ENCODE measurements at places on chromosomes 1 and 21.

DNA sequence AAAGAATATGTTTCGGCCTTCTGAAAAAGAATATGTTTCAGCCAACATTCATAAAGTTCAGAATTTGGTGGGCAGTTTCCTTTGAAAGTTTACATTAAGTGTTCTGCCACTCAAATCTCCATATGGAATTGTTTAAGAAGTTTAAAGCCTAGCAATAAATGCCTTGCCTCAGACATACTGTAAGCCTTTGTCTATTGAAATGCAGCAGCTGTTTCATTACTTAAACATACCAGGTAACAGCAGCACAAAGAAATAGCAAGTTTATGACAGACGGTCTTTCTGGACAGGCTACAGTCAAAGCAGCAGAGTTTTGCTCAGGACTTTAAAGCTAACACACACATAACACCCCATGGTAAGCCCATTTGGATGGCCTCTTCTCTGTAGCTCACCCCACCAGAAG lies 38.5 kb upstream of the C1orf105 start:
- no peak for DNase-seq

DNA sequence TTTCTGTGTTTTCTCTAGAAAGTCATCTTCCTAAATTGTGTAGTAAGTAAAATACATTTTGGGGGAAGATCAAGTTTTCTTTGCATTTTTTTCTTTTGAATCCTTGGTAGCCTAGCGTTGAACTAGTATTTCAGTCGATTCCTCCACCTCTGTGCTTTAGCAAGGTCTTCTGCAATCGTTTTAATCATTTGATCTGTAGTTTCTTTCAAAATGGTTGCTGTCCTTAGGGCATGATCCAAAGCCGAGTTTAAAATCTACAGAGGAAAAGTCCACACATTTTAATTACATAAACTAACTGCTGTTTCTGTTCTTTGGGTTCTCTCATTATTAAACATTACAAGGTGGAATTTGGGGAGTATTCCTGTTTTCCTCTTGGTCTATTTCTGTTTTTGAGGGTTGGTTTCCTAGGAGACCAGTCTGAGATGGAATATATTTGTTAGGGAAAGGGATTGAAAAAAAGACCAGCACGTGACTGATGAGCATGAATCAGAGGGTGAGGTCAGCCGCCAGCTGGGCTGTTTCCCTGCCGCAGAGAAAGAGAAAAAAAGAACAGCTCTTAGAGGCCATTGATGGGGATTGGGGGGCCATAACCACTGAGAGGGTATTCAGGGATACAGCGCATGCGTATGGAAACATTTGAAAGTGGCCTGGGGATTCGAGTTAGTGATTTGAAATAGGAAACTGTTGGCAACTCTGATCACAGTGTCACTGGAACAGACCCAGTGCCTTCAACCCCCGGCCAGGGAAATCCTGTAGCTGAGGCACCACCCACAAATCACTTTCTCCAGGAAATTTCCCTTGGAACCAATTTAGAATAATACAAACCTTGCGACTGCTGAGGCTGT lies 40.6 kb downstream of the AKNAD1 start:
- no peak for DNase-seq

DNA sequence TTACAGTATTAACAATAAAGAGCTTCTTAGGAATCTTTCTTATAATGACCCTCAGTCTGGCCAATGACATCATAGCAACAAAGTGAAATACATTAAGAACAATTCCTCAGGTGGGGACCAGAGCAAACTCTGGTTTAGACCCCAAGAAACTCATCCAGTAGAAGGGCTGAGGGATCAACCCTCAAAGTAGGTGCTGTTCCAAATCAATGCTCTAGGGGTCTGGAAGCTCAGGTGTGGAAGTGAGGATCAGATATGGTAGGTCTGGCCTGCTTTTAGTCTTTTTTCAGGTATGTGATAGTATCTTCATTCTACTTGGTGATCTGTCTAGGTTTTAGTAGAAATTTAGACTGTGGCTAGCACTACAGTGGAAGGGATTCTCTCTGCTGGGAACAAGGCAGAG lies 291.7 kb downstream of the PDE4B start:
- no peak for DNase-seq

- no peak for DNase-seq
Observed at GRCh38 chr1:222096883-222097282, 355.0 kb upstream of the DUSP10 start.

DNA sequence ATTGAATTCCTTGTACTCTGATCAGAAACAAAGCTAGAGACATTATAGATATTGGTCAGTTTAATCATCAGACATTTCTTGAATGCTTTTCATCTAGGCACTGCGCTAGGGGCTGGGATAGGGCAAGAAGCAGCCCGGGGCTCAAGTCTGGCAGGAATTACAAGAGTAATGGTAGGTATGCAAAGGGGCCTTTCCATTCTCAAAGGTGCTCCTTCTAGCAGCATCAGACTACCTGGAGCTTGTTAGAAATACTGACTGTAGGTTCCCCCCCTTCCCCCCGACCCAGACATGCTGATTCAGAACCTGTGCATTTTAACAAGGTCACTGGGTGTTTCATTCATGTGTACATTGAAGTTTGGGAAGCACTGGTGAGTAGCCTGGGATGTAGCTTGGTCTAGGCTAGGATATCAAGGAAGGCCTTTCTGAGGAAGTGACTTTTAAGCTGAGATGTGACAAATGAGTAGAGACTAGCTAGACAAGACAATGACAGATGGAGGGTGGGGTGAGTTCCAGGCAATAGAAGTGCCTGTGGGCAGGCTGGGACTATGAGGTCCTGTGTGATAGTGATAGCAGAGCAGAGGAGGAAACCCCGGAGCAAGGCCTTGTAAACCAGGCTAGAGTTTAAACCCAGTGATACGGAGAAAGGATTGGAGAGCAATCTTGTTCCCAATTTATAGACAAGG lies 26.3 kb downstream of the NFASC start:
- DNase-seq = no peak

DNA sequence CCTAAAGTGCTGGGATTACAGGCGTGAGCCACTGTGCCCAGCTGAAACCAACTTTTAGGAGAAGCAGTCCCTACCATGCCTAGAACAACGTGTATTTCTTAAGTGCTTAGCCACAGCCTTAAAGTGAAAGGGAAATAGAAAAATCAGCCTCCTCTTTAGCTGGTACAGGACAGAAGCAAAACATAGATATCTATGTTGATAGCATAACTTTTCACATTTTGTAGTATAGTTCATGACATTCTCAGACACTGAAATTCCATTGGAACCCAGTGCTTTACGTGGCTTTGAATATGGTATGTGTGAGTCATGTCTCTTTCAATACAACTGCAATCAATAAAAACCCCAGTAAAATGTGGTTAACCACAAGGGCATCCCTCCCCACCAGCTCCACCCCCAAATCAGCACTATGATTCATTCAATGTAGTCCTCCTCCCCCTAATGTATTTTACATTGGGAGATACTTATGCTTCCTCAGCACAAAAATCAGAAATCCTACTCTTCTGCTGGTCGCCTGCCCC lies 32.1 kb downstream of the TGFB2 start:
- peak; percentile 43 for DNase-seq

DNA sequence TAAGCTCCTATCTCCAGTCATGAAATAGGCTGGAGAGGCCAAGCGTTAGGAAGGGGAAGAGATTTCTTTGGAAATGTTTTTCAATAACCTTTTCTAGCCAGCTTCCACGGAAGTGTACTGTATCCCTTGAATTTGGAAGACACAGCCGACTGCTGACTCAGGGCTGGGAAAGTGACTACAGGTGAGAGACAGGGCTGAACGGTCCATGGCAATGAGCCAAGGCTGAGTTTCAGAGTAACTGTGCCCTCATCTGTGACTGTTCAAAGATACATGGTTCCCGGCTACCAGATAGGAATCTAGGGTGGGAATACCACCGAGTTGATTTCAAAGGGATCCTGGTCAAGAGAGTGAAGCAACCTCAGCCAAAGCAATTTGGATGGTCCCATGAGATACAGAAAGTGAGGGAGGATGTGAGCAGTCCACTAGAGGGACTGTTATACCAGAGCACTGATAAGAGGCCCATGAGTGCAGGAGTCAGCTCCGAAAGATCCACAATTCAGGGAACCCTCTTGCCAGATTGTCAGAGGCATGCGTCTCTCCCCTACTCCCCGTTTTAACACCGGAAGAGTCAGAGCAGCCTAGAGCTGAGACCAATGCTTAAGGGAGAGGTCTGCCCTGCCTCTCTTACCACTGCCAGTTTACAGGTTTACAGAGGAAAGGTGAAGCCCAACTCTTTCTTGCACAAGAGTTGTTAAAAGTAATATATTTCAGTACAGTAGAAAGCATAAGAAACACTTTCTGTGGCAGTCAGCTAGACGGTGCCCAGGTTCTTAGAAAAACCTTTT lies 3.2 kb upstream of the KRTAP19-8 start:
- no peak for DNase-seq

- DNase-seq = peak; percentile 79
Observed at GRCh38 chr1:43367904-43368645, at the start of gene ELOVL1. Gene ELOVL1 (minus strand): TSS chr1:43368011. CDS start chr1:43365609, 2,402 bp downstream.

DNA sequence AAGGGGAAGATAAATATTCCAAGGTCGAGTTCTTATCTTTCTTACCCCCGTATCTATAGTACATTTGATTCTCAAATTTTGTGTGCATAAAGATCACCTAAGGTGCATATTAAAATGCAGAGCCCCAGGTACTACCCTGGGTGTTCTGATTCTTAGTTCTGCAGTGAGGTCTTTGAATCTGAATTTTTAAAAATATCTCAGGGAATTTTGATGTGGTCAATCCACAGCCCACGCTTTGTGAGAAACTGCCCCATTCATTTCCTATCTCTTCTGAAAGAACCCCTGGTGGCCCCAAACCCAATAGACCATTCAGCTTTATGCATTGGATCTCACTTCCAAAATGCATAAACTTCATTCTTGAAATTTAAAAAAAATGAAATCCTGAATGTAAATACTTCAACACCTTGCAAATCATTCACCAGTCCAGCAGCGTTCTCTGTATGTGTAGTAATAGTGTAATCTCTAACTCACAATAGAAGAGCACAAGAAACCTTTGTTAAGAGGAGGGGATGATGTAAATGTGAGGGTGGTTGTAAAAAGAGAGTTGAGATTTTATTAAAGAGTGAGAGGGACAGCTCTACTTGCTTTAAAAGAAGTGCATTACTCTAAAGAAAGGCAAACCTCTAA lies 108.8 kb upstream of the ZP4 start:
- DNase-seq = no peak

DNA sequence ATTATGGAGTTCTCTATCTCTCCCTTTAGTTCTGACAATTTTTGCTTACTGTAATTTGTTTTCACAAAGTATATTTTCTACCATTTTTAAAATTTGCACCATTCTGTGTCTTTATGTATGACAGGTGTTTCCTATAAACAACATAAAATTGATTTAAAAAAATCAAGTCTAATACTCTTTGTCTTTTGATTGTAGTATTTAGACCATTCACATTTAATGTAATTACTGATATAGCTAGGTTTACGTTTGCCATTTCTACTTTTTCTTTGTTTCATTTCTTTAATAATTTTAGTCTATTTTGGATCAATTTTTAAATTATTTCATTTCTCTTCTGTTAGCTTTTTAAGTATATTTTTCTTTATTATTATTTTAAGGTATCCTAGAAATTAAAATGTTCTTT lies 44.4 kb upstream of the LCE5A start:
- no peak for DNase-seq

GRCh38 chr1:34786521-34787325 lies 5.7 kb downstream of the GJB3 start:
- no peak for DNase-seq

DNA sequence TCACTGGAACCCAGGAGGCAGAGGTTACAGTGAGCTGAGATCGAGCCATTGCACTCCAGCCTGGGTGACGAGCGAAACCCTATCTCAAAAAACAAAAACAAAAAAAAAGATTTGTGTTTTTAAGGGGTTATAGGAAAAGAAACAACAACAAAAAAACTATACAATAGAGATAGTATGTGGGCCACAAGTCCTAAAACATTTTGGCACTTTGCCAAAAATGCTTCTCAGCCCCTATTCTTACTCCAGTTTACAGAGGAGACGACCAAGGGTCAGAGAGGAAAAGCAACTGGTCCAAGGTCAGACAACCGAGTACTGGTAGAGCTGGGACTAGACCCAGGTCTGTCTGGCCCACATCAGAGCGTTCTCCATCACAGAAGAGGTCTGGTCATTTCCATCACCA lies 3.0 kb downstream of the FBXO44 start:
- DNase-seq = no peak

DNA sequence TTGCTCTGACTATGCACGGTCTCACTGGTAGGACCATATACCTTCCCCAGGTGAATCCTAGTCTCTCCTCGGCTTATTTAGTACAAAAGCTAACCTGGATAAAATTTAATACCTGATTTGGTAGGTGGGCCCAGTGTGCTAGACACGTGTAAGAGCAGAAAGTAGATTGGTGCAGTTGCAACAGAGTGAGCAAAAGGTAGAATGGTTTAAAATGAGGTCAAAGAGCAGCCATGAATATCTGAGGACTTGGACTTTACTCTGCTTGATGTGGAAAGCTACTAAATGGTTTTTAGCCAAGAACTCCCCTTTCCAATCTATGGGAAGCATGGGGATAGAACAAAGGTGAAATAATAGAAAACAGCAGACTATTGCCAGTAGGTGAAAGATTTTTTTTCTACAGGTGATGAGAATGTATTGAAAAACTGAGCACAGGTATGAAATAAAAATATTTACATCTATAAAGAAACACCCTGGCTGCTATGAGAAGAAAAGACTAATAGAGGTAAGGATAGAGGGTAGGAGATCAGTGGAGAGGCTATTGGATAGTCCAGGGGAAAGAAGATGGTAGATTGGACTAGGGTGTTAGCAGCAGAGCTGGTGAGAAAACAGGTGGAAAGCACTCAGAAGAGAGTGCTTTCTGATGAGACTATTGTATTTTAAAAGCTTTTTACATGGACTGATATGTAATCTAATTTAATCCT lies 61.3 kb upstream of the BCL9 start:
- no peak for DNase-seq

DNA sequence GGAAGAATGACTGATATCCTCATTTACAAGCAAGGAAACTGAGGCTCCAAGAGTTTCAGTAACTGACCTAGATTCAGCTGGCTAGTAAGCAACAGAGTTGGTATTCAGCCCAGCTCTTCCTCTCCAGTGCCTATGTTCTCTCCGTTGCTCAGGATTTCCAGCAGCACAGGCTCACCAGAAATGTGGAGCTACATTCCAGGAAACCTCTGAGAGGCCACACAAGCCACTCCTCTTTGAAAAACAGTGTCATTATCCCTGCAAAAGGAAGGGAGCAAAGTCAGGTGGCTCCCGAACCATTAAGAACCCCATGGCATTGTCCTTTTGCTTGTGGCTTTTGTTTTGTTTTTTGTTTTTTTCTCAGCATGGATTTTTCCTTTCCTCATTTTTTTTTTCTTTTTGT lies 40.6 kb upstream of the DUSP10 start:
- no peak for DNase-seq

- DNase-seq = no peak
Observed at GRCh38 chr1:22626237-22627157, 9.9 kb upstream of the C1QA start.

- peak; percentile 40 for DNase-seq
Observed at GRCh38 chr1:44031252-44032169, at the start of gene SLC6A9. Gene SLC6A9 (minus strand): TSS chr1:44031462. CDS start chr1:44024277, 7,185 bp downstream.

GRCh38 chr1:113770031-113770430 lies 10.7 kb upstream of the PHTF1 start:
- no peak for DNase-seq

GRCh38 chr21:32733356-32733755 lies 5.5 kb upstream of the SYNJ1 start:
- DNase-seq = no peak

- DNase-seq = no peak
Observed at GRCh38 chr1:26950602-26951001, 9.7 kb downstream of the KDF1 start.
